ENCODE measurements at places on chromosomes 16 and 17.

- DNase-seq, result no peak
Observed at GRCh38 chr16:10100829-10101228, 81.4 kb downstream of the GRIN2A start.

DNA sequence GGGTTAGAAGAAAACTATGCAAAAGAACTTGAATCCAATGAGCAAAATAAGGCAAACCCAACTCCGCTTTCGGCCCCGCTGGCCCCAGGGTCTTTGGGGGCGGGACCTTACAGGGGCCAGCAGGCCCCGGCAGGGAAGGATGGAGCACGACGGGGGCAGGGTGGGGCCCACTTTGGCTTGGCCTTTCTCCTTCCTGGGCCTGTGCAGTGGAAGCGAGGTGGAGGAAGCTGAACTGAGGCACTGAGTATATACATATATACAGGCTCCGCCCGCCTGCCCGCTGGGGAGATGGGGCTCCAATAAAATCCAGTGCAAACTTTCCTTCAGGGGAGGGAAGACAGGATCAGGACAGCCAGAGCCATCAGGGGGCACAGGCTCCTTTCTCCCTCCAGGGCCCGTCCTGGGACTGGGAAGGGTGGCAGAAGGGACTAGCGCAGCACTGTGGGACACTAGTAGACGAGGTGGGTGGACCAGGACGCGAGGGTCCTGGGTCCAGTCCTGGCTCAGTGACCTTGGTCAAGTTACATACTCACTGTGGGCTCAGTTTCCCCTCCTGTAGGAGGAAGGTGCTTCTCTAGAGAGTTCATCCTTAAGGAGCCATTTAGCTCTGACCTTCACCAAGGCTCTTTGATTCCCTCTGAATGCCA lies 20.9 kb upstream of the MPO start:
- no peak for DNase-seq

GRCh38 chr16:22210285-22210684 lies 4.2 kb downstream of the EEF2K start:
- DNase-seq, result no peak

- no peak for DNase-seq
Observed at GRCh38 chr17:57401556-57402488, 145.5 kb downstream of the MSI2 start.

DNA sequence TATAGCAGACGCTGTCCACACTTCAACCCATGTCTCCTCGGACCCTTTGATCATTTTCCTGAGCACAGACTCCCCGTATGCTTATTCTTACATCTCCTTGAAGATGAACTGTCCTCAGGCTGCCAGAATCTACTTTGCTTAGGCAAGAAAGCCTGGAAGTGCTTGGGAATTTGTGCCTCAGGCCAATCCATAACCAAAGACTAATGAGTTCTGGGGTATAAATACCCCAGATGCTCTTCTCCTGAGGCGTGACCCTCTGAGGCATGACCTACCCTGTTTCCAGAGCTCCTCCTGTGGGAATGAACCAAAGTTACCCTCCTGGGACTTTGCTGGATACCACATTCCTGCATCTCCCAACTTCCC lies 10.1 kb upstream of the TEKT3 start:
- DNase-seq, result no peak

DNA sequence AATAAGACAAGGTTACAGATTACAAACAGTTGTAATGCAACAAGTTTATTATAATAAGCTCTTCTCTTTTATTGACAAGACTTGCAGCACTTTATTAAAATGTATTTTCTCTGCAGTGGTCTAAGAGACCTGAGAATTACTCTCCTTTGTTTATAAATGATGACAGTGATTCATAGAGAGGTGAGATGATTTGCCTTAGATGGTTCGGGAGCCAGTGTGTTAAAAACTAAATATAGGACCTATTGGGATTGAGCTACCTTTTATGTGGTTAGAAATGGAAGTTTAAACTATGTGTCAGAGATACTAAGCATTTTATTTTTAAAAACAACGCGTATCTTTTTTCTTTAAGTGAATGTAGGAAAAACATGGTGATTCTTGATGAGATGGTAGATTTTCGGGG lies 2.9 kb upstream of the KRTAP3-3 start:
- DNase-seq, result peak; percentile 30

GRCh38 chr17:28747051-28747691 lies 3.4 kb downstream of the TRAF4 start:
- no peak for DNase-seq

Data from A172 (cell line).